ENCODE measurements at places on chromosomes 7 and 10. TPM values are rescaled to one million over a fixed set of nuclear protein-coding genes. Genes with fewer than 3 reads are reported as not detected.

SGCE gene
- total RNA-seq, result 49.1 TPM

CREM gene
- total RNA-seq, result 29.1 TPM

WAC gene
- 66.9 TPM for total RNA-seq

TLX1 gene
- not detected for total RNA-seq

OPN4 gene
- not detected for total RNA-seq

PRSS37 gene
- total RNA-seq, result not detected

BEND7 gene
- 8.7 TPM for total RNA-seq

SLC29A4 gene
- 15.6 TPM for total RNA-seq

MPP7 gene
- 0.11 TPM for total RNA-seq

CABCOCO1 gene
- total RNA-seq, result 0.46 TPM

GLUD1 gene
- 90.8 TPM for total RNA-seq

HMX2 gene
- total RNA-seq, result not detected

LRRD1 gene
- total RNA-seq, result not detected

EPHB6 gene
- 0.80 TPM for total RNA-seq

COL17A1 gene
- 1.7 TPM for total RNA-seq

BRI3 gene
- 93.7 TPM for total RNA-seq

PPP1R17 gene
- total RNA-seq, result not detected

SVOPL gene
- not detected for total RNA-seq

NRP1 gene
- 59.9 TPM for total RNA-seq

BTBD16 gene
- total RNA-seq, result 0.66 TPM

HIF1AN gene
- total RNA-seq, result 19.1 TPM

ALKBH4 gene
- total RNA-seq, result 11.6 TPM

PLXDC2 gene
- 0.03 TPM for total RNA-seq

BLNK gene
- not detected for total RNA-seq

LOXL4 gene
- total RNA-seq, result 1.4 TPM

MRLN gene
- total RNA-seq, result not detected

SPDYE5 gene
- not detected for total RNA-seq

MACROH2A2 gene
- total RNA-seq, result 23.6 TPM

MBL2 gene
- total RNA-seq, result not detected

GGCT gene
- 64.8 TPM for total RNA-seq

CCL24 gene
- total RNA-seq, result not detected

LEP gene
- not detected for total RNA-seq

CRTAC1 gene
- 1.6 TPM for total RNA-seq

DLG5 gene
- 38.6 TPM for total RNA-seq

ICA1 gene
- 1.1 TPM for total RNA-seq

GOLGA7B gene
- total RNA-seq, result 3.4 TPM

TBC1D12 gene
- total RNA-seq, result 6.4 TPM

PRKAR2B gene
- 2.3 TPM for total RNA-seq

TRIP6 gene
- total RNA-seq, result 52.4 TPM

NEUROD6 gene
- total RNA-seq, result not detected

SPDYE11 gene
- total RNA-seq, result not detected

SPDYE9 gene
- not detected for total RNA-seq

GIMAP5 gene
- total RNA-seq, result not detected

H2BK1 gene
- not detected for total RNA-seq

GALNT17 gene
- total RNA-seq, result not detected

ATOH7 gene
- 0.08 TPM for total RNA-seq

GBX1 gene
- total RNA-seq, result not detected

BHLHA15 gene
- total RNA-seq, result 0.61 TPM

PROSER2 gene
- 43.2 TPM for total RNA-seq

NYAP1 gene
- 6.7 TPM for total RNA-seq

CD36 gene
- not detected for total RNA-seq

SLC26A3 gene
- total RNA-seq, result not detected

PNLIP gene
- total RNA-seq, result 0.28 TPM

TCERG1L gene
- total RNA-seq, result not detected

AKR1C8 gene
- total RNA-seq, result not detected

ZNF25 gene
- total RNA-seq, result 1.7 TPM

All from A549 treated with AZD2906 at 1 μM for 4 hours (cell line).